HS-5 (cell line): ENCODE measurements at places on chromosomes 13 and 19.
A peak's percentile ranks its signal among the peaks of the same experiment; 100 is the strongest.

GRCh38 chr19:13983213-13983889 lies 22.8 kb downstream of the RFX1 start:
- no peak for DNase-seq

DNA sequence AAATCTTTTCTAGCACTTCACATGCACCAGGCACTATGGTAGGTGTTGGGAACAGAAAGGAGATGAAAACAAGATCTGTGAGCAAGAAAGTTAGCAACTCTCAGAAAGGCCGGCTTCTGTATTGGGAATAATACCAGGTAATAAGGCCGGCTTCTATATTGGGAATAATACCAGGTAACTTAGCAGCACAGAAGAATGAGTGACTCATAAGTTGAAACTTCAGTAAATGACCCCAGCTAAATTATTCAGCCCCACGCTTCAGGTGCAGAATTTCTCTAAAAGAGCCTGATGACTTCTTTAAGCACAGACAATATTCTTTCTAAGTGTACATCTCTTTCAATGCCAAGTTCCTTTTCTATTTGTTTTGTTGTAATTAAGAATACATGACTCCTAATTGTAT lies 151.3 kb downstream of the MYO16 start:
- no peak for DNase-seq

DNA sequence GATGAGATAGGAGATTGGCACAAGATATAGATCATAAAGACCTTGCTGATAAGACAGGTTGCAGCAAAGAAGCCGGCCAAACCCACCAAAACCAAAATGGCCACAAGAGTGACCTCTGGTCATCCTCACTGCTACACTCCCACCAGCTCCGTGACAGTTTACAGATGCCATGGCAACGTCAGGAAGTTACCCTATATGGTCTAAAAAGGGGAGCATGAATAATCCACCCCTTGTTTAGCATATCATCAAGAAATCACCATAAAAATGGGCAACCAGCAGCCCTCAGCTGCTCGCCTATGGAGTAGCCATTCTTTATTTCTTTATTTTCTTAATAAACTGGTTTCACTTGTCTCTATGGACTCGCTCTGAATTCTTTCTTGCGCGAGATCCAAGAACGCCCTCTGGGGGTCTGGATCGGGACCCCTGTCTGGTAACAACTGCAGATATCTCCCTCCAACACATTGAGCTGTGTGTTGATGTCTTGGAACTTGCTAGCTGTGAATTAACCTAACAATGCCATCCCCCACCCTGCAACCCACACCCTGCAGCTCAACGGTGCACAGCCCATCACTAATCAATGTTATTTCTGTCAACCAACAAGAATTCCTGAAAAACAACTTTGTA lies 27.1 kb upstream of the GRTP1 start:
- no peak for DNase-seq

DNA sequence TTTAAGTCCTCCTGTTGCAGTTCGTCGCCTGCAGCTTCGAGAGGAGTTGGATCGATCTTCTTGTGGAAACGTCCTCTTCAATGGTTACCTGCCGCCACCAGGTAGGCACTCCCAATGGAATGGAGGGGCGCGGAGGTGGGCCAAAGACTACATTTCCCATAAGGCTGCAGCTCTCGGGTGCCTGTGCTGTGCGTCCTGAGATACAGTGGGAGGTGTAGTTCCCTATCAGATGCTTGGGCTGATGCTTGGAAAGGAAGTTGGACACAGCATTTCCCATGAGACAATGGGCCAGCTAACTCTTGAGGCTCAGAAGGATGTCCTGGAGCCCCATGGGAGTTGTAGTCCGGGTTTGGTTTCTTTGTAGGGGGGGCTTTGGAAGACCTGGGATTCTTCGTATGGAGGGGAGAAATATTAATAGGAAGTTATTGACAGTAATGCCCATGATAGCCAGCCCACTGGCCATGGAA lies 1.8 kb downstream of the SHKBP1 start:
- no peak for DNase-seq

- no peak for DNase-seq
Observed at GRCh38 chr13:66275416-66275815, 954.7 kb downstream of the PCDH9 start.

DNA sequence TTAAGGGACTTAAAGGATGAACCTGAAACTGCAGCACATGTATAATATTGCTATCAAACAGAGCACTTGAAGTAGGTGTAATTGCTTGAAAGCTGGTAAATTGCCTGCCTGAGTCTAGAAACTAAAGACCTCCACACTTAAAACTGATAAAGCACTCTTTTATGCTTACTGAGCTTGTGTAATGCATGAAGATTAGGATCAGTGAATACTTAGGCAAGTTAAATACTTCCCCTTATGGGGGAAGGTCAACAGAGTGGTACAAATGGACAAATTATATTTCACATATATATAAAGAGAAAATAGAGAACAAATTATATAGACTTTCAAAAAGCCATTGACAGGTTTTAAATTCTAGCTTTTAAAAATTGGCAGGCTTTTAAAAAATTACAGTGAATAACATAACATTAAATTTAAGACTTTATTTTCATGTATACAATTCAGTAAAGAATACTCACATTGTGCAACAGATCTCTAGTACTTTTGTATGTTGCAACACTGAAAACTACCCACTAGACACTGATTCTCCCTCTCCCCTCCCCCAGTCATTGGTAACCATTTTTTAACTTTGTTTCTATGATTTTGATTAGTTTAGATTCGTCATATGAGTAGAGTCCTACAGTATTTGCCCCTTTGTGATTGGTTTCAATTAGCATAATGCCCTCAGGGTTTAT lies 23.9 kb downstream of the PIBF1 start:
- DNase-seq: no peak

GRCh38 chr19:42023121-42023942 lies 29.3 kb upstream of the ATP1A3 start:
- no peak for DNase-seq

GRCh38 chr19:19540064-19540714 lies 2.1 kb downstream of the CILP2 start:
- DNase-seq: no peak

DNA sequence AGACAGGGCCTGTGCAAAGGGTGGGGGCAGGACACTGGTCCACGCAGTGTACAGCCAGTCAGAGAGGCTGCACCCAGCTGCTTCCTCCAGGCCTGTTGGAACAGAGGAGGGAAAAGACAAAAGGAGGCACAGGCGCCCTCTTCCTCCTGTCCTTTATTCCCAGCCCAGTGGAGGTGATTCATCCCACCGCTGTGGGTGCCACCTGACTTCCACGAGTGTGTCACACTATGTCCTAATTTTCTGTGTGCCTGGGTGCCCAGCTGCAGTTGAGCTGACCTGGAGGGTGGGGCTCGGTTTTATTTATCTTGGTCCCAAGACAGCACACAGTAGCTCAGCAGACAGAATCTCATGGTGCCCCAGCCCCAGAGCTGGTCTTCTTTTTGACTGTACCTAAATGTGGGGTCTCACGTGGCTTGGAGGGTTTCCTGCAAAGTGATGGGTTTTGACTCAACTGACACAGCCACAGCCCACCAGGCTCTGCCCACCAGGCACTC lies 9.0 kb downstream of the EPS15L1 start:
- no peak for DNase-seq

GRCh38 chr13:113879017-113879416 lies 15.1 kb upstream of the GAS6 start:
- DNase-seq: no peak

DNA sequence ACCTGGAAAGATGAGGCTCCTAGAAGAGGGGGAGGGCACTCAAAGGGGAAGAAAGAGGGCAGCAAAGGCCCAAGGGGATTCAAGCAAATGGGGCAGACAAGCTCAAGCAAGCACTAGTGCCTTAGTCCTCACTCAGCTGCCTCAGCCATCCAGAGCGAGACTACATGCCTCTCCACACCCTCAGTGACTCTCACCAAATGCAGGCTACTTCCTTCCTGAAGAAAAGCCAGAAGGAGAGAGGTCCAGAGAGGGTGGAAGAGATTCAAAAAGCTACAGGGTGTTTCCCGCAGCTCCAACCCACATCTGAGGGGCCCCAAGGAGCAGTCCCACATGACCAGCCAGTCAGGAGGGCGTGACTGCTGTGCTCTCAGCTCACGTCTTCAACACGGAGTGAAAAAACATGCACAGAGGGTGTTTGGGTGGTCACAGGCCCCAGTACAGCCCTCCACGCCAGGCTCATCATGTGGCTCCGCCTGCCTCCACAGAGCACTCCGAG lies 40.5 kb downstream of the MIPEP start:
- no peak for DNase-seq

DNA sequence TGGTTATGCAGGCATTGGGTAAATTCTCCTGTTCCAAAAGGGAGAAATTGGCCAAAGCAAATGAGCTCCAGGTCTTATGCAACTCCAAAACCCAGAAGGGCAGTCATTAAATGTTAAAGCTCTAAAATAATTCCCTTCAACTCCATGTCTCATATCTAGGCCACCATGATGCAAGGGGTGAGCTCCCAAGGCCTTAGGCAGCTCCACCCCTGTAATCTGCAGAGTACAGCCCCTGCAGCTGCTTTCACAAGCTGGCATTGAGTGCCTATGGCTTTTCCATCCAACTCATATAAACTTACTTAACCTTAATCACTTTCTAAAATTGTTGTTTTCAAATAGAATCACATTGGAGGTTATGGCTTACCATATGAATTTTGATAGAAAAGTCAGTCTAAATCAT lies 44.7 kb upstream of the ZNF429 start:
- no peak for DNase-seq

GRCh38 chr13:74299721-74300120 lies 165.5 kb upstream of the KLF12 start:
- DNase-seq: no peak

DNA sequence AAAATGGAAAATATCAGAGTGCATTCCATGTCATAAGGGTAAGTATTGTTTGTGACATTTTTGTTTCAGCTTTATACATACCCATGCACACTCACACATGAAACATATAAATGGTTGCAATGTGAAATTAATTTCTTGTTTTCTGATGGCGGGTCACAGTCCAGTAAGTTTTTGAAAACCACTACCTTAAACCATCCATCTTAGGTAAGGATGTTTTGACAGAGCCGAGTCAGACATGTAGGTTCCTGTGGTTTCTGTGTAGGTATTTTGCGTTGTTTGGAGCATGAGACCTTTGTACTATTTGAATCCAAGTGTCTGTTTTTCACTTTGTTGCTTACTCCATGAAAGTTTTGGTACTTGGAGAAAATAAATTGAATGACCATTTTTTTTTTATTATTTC lies 121.7 kb downstream of the B3GLCT start:
- no peak for DNase-seq

DNA sequence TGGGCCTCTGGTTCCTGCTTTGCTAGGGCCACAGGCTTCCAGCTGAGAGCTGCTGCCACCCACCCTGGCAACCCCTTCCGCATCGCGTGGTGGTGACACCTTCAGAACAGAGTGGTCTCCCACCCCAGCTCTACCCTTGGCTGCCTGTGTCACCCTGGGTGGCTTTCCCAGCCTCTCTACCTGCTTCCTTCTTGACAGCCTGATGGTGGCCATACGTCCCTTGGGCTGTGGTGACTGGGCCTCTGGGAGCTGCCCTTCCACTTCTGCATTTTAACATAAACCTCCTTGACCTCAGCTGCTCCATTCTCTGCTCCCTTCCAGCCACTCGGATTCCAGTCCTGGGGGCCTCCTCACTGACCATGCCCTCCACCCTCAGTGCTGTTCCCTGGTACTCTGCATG lies 17.0 kb downstream of the PAK4 start:
- DNase-seq: no peak

DNA sequence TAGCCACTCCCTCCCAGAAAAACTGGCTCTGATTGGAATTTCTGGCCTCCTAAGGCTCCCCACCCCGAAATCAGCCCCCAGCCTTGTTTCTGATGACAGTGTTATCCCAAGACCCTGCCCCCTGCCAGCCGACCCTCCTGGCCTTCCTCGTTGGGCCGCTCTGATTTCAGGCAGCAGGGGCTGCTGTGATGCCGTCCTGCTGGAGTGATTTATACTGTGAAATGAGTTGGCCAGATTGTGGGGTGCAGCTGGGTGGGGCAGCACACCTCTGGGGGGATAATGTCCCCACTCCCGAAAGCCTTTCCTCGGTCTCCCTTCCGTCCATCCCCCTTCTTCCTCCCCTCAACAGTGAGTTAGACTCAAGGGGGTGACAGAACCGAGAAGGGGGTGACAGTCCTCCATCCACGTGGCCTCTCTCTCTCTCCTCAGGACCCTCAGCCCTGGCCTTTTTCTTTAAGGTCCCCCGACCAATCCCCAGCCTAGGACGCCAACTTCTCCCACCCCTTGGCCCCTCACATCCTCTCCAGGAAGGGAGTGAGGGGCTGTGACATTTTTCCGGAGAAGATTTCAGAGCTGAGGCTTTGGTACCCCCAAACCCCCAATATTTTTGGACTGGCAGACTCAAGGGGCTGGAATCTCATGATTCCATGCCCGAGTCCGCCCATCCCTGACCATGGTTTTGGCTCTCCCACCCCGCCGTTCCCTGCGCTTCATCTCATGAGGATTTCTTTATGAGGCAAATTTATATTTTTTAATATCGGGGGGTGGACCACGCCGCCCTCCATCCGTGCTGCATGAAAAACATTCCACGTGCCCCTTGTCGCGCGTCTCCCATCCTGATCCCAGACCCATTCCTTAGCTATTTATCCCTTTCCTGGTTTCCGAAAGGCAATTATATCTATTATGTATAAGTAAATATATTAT lies 6.1 kb downstream of the FOSB start:
- no peak for DNase-seq

- no peak for DNase-seq
Observed at GRCh38 chr19:32330213-32330857, 15.1 kb upstream of the ZNF507 start.

GRCh38 chr19:35911790-35912189 lies 3.7 kb upstream of the TYROBP start:
- DNase-seq: no peak

- no peak for DNase-seq
Observed at GRCh38 chr19:18418483-18419194, 559 bp upstream of the SSBP4 start.

DNA sequence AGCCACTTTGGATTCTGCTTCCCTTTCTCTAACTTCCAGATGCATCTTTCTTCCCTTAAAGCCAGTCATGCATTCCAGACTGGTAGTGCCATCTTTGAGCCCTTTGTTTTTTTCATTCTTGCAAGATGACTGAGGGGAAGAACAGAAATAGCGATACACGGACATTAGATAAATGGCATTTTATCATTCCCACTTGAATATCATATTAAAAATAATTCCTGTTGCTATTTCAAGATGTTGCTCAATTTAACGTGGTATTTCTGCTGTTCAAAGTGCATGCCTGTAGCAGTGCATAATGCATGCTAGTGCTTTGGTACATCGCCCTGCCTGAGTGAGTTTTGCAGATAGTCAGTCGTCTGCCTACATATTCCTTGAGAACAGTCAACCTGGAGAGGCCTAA lies 140.6 kb upstream of the FRY start:
- DNase-seq: no peak

- no peak for DNase-seq
Observed at GRCh38 chr13:34465423-34465922, 476.6 kb upstream of the NBEA start.

DNA sequence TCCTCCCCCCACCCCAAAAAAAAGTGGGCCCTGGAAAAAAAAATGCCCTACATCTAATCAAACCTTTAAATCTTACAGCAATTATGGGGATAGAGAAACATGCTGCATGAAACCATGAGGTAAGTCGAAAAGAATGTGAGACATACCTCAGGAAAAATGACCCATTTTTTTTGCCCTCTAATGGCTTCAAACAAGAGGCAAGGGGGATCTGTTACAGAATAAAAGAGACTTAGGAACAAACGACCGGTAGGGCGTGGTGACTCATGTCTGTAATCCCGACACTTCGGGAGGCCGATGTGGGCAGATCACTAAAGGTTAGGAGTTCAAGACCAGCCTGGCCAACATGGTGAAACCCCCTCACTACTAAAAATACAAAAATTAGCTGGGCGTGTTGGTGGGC lies 8.4 kb downstream of the RGL3 start:
- peak; percentile 15 for DNase-seq
